ENCODE measurements at places on chromosomes 3 and 15.

DNA sequence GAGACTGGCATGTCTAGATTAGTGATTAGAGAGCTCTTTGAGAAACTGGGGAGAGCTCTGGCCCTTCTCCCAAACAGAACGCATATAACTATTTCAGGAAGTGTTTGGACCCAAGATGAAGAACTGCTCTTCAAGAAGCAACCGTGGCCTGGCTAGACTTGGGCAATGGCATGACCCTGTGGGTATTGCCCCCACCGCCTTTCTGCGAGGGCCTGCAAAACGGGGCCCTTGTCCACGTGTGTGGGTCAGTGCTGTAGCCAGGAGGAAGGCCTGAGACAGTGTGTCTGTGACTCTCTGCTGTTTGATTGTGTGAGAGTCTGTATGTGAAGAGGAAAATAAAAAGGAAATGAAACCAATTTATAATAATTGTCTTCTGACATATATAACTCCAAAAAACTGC lies 42.5 kb downstream of the EEFSEC start:
- DNase-seq = no peak

DNA sequence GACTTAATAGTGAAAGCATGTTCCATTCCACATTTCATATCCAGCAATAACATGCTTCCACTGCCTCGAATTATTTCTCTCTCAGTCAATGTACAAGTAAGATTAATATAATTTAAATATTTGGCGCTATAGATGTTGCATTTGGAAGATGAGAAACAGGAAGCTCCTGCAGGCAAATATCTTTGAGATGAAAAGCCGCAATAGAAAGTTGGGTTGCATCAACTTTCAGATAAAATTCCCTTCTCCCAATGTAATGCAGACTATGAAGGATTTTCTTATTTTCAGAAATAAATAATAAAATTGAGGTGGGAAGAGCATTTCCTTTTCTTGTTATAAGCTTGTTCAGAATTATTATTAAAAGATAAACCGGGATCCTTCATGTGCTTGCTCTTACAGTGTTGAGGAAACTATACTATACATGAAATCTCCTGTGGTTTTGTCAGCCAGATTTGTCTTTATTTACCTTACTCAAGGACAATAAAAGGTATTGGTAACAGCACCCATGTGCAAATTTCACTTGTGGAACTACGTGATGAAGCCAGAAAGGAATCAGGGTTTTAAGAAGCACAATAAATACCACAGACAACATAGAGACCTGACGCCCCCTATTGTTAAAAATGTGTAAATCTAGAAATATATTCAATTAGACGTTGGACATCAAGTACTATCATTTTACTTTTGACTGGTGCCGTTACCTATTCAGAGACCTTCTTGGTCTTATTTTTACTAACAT lies 307.0 kb downstream of the ARPP21 start:
- DNase-seq = no peak

- DNase-seq = no peak
These were observed 146.3 kb upstream of the VEPH1 start for GRCh38 chr3:157649511-157649910.

GRCh38 chr3:52313774-52314188 lies 2.3 kb upstream of the DNAH1 start:
- DNase-seq = peak; percentile 24

DNA sequence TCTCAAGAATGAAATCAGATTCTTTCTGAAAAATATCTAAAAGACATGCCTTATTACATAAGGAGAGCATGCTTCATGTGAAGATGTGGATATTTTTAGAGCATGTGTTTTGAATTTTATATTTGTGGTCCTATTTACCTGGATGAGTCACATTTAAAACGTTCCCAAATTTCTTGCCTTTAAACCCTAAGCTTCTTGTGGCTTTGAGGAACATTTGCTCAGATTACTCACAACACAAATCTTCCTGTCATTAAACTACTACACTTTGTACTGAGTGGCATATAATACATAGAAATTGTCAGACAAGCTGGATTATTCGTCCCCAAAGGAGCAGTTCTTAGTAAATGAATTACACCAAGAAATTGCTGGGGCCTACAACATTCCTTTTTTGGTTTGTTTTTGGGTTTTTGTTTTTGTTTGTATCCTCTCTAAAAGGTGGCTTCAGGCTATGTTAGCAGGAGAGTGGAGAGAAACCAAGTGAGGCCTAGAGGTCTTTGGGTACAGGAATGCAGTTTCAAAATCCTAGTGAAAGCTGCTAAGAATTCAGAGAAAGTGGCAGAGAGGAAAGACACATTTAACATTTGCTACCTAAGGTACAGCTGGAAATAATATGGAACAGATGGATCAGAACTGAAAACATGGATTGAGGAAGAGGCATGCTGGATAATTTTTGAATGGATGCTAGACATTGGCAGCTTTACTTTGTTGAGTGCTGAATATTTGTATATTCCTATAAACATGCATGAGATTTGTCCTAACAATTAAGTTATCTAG lies 128.1 kb downstream of the RPL22L1 start:
- peak; percentile 51 for DNase-seq

DNA sequence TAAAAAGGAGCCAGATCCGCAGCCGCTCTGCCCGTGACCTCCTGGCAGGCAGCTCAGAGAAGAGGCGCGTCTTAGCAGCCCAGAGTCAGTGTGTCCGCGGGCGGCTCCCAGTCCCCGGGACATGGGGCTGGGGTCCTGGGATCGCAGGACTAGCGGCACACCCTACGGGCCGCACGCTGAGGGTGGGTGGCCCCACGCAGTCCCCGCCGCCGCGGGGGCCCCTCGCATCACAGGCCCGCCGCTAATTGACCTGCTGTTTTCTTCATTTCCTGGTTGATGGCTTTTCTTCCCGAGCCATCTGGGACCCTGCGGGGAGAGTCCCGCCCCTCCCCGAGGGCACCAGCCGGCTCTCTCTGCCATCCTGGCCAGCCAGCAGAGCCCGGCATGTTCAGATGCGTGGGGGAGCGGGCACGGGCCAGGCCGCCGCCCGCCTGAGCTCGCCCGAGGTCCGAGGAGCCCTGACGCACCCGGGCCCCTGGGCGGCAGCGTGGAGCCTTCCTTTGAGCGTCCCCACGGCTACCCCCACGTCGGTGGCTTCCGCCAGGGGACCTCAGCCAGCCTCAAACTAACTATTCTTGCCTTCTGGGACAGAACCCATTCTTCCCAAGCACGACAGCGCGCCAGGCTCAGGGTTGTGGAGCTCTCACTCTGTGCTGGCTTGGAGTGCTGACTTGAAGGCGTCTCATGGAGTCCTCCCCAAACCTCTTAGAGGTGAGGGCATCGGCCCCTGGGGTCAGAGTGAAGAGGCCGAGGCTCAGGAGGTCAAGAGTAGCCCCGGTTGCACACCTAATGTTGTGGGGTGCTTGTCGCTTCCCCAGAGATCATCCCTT lies 34.6 kb upstream of the CACNA2D3 start:
- DNase-seq = no peak

- DNase-seq = no peak
These were observed 940 bp upstream of the ACY1 start for GRCh38 chr3:51982352-51982837.

- no peak for DNase-seq
These were observed 28.9 kb upstream of the DRD3 start for GRCh38 chr3:114207768-114208167.

GRCh38 chr3:27568393-27568792 lies 84.2 kb upstream of the SLC4A7 start:
- DNase-seq = no peak

DNA sequence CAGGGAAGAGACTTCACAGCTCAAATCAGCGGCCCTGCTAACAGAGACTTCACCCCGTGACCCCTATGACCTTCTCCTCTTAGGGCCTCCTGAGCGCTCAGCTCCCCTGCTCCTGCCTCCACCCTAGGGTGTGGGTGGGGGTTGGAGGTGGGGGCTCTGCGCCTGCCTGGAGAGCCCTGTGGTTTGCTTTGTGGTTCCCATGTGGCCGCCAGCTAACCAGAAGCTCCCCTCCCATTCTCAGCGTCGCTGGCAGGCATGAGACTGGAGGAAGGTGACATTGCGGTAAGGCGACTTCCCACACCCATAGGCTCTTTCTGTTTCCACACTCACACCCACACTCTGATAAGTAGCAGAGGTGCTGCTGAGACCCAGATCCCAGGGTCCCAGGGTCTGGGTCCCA lies 27.6 kb downstream of the XYLB start:
- no peak for DNase-seq

DNA sequence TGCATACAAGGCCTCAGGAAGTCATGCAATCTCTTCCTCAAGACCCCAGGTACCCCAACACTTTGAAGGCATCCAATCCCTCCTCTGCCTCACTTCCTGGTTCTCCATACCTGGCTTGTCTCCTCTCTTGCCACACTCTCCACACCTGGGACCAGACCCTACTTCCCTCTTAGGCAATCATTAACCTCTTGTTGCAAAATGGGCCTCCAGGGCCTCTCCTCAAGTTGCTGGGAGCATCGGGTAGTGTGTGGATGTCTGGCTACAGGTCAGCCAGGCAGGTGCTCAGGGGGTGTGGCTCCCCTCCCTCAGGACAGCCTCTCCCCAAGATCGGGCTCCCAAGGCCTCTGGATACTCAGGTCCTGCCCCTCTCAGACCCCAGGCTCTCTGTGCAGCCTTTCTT lies 8.6 kb downstream of the PLA2G4E start:
- DNase-seq = no peak

GRCh38 chr15:96064351-96064756 lies 266.1 kb upstream of the NR2F2 start:
- no peak for DNase-seq

- no peak for DNase-seq
These were observed 111.6 kb downstream of the TIGIT start for GRCh38 chr3:114405202-114405990.

GRCh38 chr3:190847436-190847835 lies 15.1 kb downstream of the GMNC start:
- DNase-seq = peak; percentile 26

GRCh38 chr3:52529376-52530333 lies 4.0 kb downstream of the NT5DC2 start:
- peak; percentile 43 for DNase-seq

GRCh38 chr3:100157685-100158084 lies 43.4 kb upstream of the FILIP1L start:
- DNase-seq = no peak

- DNase-seq = no peak
These were observed 113.4 kb downstream of the SLC49A4 start for GRCh38 chr3:122908251-122908650.

GRCh38 chr15:73317651-73318462 lies 50.9 kb downstream of the HCN4 start:
- no peak for DNase-seq

- DNase-seq = peak; percentile 2
These were observed 15.0 kb upstream of the HPS3 start for GRCh38 chr3:149114458-149114857.

DNA sequence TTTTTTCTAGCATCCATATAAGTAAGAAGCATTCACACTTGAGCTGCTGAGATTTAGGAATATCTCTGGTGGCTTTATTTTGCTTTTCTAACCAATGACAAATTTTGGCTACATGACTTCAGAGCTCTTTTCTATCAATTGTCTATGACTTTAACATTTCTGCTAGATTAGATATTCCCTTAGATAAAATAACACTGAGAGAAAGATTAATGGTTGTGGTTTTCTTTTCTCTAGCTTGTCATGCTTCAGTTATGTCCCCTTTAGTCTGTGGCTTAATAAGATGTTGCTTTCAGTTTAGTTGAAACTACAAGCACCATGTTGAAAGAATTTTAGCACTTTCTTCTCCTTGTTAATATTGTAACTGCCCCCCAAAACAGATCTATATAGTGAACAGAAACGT lies 665.6 kb upstream of the CCDC54 start:
- DNase-seq = peak; percentile 88

DNA sequence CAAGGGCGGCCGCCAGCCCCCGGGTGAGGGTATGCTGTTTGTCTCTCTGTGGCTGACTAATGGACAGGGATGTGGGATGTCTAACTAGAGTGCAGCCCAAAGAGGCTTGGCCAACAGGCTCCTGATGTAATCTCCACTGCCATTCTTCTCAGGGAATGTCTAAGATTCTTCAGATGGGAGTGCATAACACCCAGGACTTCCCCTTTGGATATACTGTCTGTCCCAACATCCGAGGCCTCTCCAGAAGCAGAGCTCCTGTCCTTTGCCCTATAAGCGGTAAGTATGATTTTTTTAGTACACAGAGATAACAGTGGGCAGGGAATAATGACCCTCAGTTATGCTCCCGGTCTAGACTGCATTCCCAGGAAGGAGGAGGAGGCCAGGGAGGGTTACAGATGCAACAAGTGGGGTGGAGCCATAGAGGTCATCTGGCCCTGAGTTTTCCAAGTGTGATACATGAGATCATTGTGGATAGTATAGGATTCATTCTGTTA lies 62.5 kb upstream of the SLCO2A1 start:
- peak; percentile 41 for DNase-seq

DNA sequence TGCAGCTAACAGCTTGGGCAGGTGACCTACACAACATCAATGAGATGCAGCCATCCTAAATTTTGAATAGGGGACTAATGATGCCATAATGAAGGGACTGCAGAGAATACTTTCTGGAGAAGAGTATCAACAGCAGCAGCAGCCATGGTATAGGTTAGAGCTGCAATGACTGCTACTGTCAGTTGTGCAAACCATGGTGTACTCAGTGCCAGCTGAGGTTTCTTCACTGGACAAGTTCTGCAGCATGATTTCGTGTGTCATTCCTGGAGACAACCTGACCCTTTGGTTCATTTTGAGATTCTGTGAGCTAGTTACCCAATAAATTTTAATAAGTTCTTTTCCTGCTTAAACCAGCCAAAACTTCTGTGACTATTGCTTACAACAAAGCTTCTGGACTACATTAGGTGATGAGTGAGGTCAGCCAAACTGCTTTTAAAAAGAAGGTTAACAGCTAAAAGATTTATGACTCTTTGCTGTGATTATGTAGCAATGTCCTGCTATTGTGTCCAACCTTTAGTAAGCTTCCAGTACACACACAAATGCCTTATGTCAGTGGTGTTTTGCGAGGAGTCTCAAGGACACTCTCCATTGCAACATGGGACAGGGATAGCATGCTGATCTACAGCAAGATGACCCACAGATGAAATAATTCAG lies 4.8 kb upstream of the DAZL start:
- no peak for DNase-seq

GRCh38 chr3:115651087-115651486 lies 27.8 kb downstream of the GAP43 start:
- DNase-seq = no peak

- DNase-seq = peak; percentile 16
These were observed 30.4 kb downstream of the ATG3 start for GRCh38 chr3:112531358-112531781.

- no peak for DNase-seq
These were observed 7.1 kb downstream of the LRRK1 start for GRCh38 chr15:100926258-100926657.

- DNase-seq = peak; percentile 73
These were observed 716 bp downstream of the PTPN23 start for GRCh38 chr3:47381317-47382157.

GRCh38 chr15:74387141-74387541 lies 19.7 kb upstream of the CYP11A1 start:
- DNase-seq = no peak

GRCh38 chr3:117217760-117218316 lies 508.3 kb downstream of the TUSC7 start:
- DNase-seq = no peak

GRCh38 chr3:177828208-177828565 lies 630.9 kb upstream of the TBL1XR1 start:
- DNase-seq = no peak

- DNase-seq = no peak
These were observed 1310.2 kb downstream of the SI start for GRCh38 chr3:163768048-163768447.
